Activated effector memory CD4-positive, alpha-beta T cell treated with Interleukin-2 at 50 U/mL for 16 hours (primary cell): ENCODE measurements at places on chromosomes 16 and 17.

DNA sequence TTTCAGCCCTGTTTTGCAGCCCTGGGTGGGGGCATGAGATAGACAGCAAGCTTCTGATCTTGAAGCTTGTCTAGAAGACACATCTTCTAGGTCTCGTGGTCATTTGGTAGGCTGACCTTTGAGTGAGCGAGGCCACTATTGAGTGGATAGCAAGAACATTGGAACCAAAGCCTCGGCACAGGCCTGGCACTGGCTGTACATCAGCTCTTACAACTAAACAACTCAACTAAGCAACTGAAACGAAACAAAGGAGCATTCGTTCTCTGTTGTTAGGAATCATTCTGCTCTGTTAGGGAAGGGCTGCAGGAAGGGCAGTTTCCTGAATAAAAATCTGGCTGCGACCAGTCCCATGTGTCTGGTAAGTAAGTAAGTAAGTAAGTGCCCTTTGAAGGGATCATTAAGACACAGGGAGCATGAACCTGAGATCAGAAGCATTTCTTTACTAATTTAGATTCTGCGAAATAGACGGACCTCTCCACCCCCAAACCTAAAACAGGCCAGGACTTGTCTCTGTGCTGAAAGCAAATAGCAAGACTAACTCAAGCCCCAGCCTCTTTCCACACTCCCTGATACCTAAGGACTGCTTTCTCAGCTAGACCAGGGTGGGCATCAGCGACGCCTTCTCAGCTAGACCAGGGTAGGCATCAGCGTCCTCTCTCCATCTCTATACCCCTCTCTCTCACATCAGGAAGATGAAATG is 22.7 kb downstream of the CYB561 start:
- DNase-seq: no peak

GRCh38 chr17:66900126-66901010 is 64.1 kb upstream of the CACNG4 start:
- DNase-seq: no peak

- DNase-seq: no peak
Observed at GRCh38 chr16:31870809-31871208, 2.8 kb upstream of the ZNF267 start.

DNA sequence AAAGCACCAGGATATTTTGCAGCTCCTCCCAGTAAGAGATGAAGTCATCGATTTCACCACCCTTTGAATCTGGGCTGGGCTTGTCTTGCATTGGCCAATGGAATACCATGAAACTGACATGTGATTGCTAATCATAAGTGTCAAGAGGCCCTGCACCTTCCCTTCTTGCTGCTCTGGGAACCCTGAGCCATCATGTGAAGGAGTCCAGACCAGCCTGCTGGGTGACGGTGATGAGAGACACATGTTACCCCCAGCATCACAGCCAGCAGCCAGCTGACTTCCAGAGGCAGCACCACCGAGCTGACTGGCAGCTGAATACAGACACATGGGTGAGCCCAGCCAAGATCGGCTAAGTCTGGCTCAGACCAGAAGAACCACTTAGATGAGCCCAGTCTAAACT is 43.6 kb upstream of the CACNG4 start:
- no peak for DNase-seq

DNA sequence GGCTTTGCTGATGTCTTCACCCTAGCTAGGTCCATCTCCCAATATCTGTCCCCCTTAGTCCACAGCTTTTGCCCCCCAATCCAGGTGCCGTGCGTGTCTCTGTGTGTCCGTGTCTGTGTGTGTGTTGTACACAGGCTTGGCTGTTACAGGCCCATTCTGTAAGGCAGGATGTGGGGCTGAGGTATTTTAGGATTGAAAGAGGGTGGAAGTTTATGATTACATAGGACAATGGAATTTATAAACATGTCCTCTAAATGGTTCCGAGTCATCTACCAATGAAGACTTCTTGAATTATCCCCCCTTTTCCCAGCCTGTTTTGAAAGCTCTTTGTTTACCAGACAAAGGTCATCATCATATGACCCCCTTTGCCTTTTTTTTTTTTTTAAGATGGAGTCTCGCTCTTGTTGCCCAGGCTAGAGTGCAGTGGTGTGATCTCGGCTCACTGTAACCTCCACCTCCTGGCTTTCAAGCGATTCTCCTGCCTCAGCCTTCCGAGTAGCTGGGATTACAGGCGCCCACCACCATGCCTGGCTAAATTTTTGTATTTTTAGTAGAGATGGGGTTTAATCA is 21.9 kb downstream of the ACE start:
- DNase-seq: no peak

DNA sequence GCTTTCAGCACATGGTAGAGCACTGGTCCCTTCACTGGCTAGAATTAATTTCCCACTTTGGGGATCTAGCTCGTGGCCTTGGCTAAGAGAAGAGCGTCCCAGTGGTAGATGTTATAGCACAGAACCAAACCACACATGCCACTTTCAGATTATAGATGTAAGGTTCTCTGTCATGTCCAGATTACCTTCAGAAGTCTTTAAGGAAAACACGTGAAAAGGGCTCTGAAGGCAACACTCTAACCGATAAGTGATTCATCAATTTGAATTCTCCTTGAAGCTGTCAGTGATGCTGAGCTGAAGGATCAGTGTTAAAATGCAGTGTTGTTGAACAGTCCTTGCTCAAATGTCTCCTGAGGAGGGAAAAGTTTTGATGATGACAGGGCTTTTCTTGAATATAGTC is 43.5 kb upstream of the VPS4A start:
- no peak for DNase-seq

DNA sequence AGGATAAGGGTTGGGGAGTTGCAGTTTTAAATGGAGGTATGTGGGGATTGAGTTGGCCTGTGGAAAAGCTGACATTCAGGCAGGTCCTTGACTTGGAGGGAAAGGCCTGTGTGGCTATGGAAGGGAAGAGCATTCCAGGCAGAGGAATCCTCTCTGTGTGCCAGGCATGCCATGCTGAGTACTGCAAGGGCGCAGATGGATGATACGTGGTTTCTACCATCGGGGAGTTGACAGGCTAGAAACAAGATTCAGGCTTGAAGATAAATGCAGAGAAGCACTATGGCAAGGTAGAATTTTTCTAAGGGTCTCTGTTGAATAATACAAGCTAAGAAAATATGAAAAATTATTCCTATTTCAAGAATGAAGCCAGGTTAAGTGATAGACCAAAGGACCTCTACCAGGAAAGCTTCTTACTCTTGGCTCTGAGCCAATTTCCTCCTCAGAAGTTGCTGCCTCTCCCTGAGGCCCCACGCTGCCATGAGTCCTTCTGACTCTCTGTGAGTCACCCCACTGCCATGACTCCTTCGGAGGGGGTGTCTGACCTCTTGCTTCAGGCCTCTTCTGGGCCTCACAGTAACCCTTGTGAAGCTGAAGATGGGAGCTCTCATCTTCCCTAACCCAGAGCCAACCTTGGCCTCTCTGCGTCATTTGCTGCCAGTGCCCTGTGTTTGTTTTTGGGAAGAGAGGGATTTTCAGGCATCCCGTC is 75.8 kb downstream of the WNT3 start:
- DNase-seq: no peak

- DNase-seq: no peak
Observed at GRCh38 chr17:35185849-35186248, 8.3 kb downstream of the SLC35G3 start.

DNA sequence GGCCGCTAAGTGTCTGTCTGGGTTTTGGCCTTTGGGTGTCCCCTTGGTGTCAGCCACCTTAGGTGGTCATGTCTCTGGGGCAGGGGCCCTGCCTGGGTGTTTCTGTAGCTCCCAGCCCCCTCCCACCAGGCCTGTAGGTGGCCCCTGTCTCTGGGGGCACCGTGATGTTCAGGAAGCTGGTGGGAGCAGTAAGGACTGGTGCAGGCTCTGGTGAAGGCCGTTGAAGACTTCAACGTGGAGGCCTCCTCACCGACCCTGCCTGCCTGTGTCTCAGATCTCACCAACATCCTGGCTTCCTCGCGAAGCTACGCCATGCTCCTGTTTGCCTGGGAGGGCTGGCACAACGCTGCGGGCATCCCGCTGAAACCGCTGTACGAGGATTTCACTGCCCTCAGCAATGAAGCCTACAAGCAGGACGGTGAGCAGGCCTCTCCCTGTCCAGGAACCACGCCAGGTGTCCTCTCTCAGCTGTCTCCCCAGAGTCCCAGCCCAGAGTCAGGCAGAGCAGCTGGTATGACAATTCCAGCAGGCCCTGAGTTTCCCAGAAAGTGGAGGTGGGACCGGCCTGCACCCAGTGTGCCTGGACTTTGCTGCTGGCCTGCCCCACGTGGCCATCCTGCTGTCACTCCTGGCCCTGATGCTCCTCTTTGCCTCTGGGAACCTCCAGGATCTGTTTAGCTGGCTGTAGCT is 2.8 kb downstream of the ACE start:
- DNase-seq: no peak

GRCh38 chr17:4818276-4818675 is 11.3 kb downstream of the PLD2 start:
- no peak for DNase-seq
